Activated CD4-positive, alpha-beta T cell treated with anti-CD3 and anti-CD28 coated beads, Interleukin-2, amount 10 ng/mL, durations not matched to agents 7 days and 5 days (primary cell): ENCODE measurements at places on chromosomes 2 and 18. TPM values are rescaled to one million over a fixed set of nuclear protein-coding genes. Genes with fewer than 3 reads are reported as not detected.

DNA sequence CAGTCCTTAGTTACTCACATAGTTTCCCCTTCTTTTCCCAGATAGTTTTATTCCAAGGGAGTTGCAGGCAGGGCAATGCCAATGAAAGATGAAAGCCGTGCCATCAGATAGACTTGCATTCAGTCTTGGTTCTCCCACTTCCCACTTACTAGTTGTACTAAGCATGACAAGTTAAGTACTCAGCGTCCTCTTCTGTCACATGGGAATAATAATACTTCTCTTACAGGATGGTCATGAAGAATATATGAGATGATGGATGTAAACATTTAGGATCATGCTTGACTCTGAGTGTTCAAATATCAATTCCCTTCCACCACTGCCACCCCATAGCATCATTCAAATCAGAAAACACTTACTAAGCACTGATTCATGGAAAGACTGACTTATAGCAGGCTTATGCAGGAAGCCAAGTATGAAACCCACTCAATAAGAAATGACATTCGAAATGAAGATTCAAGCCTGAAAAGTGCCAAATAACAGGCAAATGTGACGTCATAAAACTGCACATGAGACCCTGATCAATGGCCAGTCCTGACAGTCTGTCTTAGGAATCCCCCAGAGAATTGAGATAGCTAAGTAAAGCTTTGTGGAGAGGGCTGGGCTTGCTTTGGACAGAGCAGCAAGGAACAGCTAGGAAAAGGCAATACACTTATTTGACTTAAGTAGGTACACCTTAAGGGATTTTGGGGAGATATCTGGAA is 11.1 kb upstream of the EVA1A start:
- H3K27me3 ChIP-seq = peaks cover 7% of the 10 kb centered on the region
- DNase-seq = no peak
- H3K27ac ChIP-seq = no peak overlapping the region
- no peaks in the 10 kb centered on the region for H3K4me1 ChIP-seq
- H3K36me3 ChIP-seq = no peaks in the 10 kb centered on the region

DNA sequence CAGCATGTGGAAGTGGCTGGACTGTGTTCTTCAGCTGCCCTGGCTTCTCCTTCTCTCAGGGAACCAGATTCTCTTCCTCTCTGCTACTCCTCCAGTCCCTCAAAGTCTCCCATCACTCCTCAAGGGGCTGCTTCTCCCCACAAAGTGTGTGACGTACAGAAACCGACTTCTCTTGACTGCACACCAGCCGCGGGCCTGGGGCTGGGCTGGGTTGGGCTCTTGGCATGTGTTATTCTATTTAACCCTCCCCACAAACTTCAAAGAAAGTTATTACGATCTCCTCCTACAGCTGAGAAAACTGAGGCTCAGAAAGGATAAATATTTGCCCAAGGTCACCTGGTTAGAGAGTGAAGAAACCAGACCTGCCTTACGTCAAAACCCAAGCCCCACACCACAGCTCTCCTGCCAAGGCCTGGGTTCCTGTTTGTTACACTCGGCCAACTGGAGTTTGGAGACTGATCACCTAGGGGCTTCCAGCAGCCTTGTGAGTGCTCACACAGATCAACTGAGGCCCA is 269.0 kb downstream of the TFCP2L1 start:
- H3K27ac ChIP-seq = no peak overlapping the region
- no peak for DNase-seq
- no peak overlapping the region for H3K4me3 ChIP-seq
- H3K36me3 ChIP-seq = no peaks in the 10 kb centered on the region
- no peaks in the 10 kb centered on the region for H3K4me1 ChIP-seq

The TIGD1 gene
- 10.4 TPM for total RNA-seq

- H3K27me3 ChIP-seq = no peaks in the 10 kb centered on the region
- H3K36me3 ChIP-seq = peaks cover 26% of the 10 kb centered on the region
- no peak overlapping the region for H3K27ac ChIP-seq
- no peak overlapping the region for H3K4me3 ChIP-seq
These were observed 11.2 kb upstream of the NEMP2 start for GRCh38 chr2:190545555-190546385.

DNA sequence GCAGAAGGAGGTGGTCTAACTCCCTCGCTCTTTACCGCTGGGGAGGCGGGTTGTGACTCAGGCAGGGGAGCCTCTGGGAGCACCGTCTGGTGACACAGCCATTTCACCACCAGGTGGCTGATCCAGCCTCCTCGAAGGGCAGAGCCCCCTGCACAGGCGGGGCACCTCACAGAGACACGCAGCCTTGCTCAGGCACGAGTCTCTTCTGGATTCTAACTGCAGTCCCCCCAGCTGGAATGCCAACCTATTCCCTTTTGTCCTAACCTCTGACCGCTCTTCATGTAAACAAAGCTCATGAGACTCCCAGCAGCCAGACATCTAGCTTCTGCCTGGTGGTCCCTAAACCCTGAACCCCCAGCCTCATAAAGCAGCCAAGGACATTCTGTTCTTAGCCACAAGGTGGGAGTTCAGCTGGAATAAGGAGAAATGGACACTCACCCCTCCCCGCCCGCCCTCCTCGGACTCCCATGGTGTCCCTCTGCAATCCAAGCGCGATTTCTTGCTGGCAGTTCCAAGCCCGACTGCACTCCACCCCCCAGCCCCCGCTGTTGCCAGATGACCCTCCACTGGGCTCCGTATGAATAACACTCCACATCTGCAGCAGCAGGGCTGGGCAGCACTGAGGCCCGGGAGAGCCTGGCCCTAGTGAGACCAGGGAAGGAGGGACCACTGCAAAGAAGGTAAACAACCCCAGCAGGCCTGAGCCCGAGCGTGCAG is 84.3 kb downstream of the TNS1 start:
- no peaks in the 10 kb centered on the region for H3K4me1 ChIP-seq
- no peak for DNase-seq
- peaks cover 2% of the 10 kb centered on the region for H3K27me3 ChIP-seq

The C2orf81 gene
- total RNA-seq = 3.0 TPM

- H3K4me3 ChIP-seq = no peak overlapping the region
- no peaks in the 10 kb centered on the region for H3K36me3 ChIP-seq
- H3K4me1 ChIP-seq = peaks cover 5% of the 10 kb centered on the region
These were observed 83.0 kb upstream of the ZNF532 start for GRCh38 chr18:58781627-58782194.

DNA sequence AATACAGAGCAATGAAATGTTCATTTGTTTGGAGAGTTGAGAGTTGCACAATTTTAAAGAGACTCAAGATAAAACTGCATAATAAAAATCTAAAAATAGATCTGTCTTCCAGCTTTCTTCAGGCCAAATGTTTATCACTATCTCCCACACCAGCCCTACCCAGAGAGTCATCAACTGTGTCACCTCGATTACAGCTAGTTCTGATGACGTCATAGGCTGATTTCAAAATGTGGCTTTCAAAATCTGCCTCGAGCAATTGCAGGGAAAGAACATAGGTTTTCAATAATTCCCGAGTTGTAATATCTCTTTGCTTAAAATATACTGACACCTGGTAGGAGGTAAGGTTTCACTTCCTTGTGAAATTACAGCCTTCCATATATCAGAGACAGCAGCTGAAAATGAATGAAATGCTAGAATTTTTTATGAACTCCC is 677.6 kb upstream of the ID2 start:
- no peak for DNase-seq
- H3K4me3 ChIP-seq = no peak overlapping the region
- no peaks in the 10 kb centered on the region for H3K36me3 ChIP-seq
- no peaks in the 10 kb centered on the region for H3K4me1 ChIP-seq
